ENCODE measurements at places on chromosomes 2 and 18.

GRCh38 chr2:197878792-197879191, 74.4 kb downstream of the PLCL1 start:
- no peak for DNase-seq

GRCh38 chr2:224069172-224069571, 30.1 kb upstream of the SERPINE2 start:
- no peak for DNase-seq

- DNase-seq = no peak
These were observed 95.6 kb upstream of the THOC1 start for GRCh38 chr18:363301-364085.

DNA sequence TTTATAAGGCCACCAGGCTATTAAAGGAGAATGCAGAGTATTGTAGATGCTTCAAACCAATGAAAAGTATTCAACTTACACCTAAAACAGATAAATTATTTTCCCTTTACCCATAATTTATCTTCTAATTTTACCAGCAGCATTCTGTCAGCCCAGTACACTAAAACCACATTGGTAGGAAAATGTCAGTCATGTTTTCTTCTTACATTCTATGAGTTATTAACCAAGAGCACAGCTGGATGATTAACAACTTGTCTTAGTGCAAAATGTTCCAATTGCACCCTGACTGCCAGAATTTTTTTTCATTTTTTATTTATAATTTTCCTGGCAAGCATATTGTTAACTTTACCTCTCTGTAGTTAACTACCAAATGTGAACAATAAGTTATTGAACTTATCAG, 79.0 kb upstream of the WDR75 start:
- DNase-seq = no peak

DNA sequence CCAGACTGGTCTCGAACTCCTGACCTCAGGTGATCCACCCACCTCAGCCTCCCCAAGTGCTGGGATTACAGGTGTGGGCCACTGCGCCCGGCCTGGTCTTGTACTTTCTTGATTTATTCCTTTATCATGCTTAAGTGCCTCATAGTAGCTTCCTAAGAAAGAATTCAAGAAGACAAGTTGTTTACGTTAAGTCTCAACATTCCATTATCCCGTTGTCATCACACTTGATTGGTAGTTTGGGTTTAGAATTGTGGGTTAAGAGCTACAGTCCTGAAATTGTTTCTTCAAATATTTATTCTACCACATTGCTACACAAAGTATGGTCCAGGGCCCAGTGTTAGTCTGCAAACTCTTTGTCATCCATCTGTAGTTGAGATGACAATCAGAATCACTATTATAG, 194.0 kb downstream of the VWC2L start:
- DNase-seq = no peak

DNA sequence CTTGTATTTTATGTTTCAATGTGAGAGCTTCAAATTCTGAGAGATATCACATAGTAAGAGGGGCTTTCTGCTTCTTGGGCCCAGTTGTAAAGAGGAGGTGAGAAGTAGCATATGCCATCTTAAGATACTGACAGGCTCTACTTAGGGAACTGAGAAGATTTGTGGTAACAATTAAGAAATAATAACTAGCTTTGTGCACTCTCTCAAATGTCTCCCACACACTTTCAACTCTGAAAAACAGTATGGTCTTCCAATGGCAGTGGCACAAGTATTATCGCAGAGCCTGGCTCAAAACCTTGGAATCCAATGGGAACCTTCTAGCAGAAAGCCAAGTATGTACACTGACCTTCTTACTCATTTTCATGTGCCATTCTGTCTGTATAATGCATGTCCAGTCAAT, 80.3 kb upstream of the FAM237A start:
- no peak for DNase-seq

- DNase-seq = no peak
These were observed 67.9 kb downstream of the LRRFIP1 start for GRCh38 chr2:237695201-237695780.

DNA sequence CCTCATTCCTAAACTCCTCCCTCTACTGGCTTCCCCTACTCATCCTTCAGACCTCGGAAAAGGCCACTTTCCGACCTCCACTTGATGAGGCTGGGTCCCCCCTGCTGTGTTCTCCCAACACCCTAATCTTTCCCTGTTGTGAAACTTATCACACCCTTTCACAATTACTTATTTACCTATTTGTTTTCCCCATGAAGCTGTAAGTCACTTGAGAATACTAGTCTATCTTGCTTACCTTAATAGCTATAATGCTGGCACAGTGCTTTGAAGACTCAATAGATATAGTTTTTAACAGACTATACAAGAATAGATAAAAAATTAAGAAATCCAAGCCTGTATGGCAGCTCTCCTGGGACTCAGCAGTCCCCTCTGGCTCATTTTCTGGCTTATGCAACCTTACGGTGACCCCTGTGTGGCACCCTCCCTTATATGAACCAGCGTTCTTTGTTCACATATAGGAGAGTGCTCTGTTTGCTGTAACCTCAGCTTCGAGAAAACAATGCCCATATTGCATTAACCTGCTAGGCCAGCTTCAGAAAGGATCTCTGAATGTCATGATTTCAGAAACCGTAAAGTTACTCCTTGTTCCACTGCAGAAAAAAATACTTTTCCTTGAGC, 220.4 kb upstream of the PKDCC start:
- no peak for DNase-seq

GRCh38 chr2:195730912-195731311, 73.9 kb downstream of the SLC39A10 start:
- no peak for DNase-seq

DNA sequence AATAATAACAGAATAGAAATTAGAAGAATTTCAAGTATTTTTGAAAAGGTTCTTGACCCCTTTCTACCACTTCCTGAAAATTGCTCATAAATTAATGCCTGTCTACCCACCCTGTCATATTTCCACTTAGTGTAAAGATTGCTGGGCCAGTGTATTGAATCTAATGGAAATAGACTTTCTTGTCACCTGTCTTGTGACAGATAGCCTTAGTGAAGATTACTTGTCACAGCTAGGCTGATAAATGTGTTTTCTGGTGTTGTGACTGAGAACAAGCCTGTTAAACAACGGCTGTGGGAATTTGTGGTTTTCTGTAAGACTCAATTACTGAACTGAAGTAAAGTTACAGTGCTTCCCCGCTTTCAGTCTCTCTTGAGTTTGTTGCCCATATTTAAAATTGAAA, 37.0 kb downstream of the PIK3C3 start:
- DNase-seq = no peak

DNA sequence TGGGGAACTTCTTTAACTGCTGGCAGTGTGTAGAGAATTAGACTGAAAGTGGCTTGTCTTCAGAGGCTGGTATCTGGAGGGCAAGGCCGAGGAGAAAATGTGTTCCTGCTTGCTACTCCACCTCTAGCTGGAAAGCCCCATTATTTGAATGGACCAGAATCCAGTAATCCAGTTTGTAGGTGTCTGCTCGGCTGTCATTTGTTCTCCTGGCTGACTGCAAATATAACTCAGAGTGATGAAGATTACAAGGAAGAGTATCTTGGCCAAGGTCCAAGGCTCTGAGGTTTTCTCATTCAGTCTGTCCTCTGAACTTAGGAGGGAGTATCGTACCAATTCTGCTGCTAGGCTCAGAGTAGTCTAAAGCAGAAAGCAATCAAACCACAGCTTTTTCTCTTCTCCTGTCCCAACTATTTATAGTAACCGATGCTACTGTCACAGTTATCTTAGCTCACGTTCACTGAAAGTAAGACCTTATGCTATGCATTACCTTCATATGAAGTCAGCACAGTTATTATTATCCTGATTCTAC, 228.6 kb downstream of the SETBP1 start:
- no peak for DNase-seq

DNA sequence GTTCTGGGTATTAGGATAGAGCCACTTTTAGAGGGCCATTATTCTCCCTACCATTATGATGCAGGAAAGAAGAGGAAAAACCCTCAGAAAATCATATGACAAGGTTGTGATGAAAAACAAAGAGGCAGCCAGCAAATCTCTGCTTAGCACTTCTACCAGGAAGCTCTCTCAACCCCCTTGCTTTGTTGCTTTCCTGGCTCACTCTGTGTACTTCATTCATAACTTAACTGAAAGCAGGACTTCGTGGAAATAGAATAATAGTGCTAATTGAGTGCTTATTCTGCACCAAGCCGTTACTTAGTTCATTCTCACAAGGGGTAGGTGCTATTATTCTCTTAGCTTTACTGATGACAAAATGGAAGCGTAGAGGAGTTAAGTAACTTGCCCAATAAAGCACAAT, 354.1 kb downstream of the HRH4 start:
- no peak for DNase-seq

DNA sequence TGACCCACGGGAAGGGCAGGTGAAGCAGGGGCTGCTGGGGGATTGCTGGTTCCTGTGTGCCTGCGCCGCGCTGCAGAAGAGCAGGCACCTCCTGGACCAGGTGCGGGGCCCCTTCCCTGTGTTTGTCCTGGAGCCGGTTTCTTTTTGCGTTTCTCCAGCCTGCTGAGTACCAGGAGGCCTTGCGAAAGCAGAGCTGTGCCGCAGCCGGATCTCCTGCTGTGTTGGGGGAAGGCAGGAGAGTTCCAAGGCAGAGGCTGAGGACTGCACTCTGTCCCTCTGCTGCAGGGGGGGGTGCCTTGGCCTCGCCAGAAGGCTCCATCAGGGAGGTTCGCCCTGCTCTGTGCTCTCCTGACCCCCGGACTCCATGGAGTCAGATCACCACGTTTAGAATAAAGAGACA, 2.8 kb downstream of the CAPN10 start:
- DNase-seq = no peak

GRCh38 chr2:88680916-88681315, 10.6 kb upstream of the RPIA start:
- no peak for DNase-seq

DNA sequence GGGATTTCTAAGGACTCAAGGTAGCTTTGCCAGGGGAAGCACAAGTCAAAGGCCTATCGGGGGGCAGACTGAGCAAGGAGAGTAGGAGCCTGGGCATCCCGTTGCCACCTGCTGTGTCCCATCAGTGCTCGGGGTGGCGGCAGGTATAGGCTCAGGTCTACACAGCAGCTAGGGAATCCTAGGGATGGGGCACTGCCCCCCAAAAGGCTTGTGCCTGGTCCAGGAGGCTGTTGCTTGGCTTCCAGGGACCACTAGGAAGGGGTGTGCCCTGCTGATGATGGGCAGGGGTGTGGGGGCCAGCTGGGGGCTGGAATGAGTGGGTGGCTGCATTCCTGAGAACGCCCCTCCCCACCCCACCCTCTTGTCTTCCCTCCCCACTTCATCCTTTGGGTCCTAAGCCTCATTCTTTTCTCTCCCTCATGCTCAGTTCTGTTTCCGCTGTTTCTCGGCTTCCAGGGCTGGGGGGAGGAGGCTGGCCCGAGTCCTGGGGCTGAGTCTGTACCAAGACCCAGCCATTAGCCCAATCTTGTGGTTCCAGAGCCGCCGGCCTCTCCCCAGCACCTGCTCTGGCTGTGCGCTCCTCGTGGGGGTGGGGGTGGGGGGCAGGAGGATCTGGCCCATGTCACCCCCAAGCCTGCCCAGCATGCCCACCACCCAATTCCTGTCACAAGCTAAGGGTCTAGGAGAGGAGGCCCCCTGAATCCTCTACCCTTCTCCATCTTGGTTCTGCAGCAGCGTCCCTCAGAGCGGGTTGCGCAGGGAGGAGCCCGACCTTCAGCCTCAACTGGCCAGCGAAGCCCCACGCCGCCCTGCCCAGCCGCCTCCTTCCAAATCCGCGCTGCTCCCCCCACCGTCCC, 12.8 kb downstream of the SPEG start:
- DNase-seq = no peak

GRCh38 chr2:136909777-136910176, 144.4 kb downstream of the THSD7B start:
- no peak for DNase-seq

- no peak for DNase-seq
These were observed 96.6 kb upstream of the CTDP1 start for GRCh38 chr18:79582978-79583377.

Measured in cerebellar nuclear complex (tissue), 1 donor.